ENCODE measurements at places on chromosomes 13 and 19.

DNA sequence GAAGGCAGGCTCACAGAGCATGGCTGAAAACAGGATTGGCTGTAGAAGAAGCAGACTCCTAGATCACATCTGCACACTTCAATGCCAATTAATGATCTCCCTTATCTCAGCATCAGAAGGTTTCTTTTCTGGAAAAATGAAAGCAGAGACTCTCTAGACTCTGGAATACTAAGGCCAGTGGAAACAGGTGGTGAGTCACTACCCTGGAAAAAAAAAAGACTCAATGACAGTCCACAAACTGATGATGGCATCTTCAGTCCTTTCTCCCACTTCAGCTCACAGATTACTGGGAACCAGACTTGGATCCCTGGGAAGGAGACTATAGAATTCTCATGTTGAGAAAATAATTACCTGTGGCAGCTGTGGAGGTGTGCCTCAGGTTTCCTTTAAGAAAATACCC, 47.5 kb upstream of the MBNL2 start:
- DNase-seq = no peak
- H3K4me1 ChIP-seq = no peaks in the 10 kb centered on the region
- H3K36me3 ChIP-seq = no peaks in the 10 kb centered on the region
- H3K27ac ChIP-seq = no peak overlapping the region

GRCh38 chr13:102774214-102774568, 605 bp upstream of the TEX30 start:
- H3K27ac ChIP-seq = peak overlapping the region; percentile 98
- no peak for DNase-seq

- no peaks in the 10 kb centered on the region for H3K27me3 ChIP-seq
- H3K36me3 ChIP-seq = peaks cover 2% of the 10 kb centered on the region
- peaks cover 16% of the 10 kb centered on the region for H3K4me1 ChIP-seq
- H3K27ac ChIP-seq = peak overlapping the region; percentile 35
- no peak overlapping the region for H3K4me3 ChIP-seq
Measured at GRCh38 chr19:7434391-7434790, 54.4 kb downstream of the PEX11G start.

- no peak for DNase-seq
- peaks cover 17% of the 10 kb centered on the region for H3K36me3 ChIP-seq
- H3K27me3 ChIP-seq = no peaks in the 10 kb centered on the region
- H3K4me3 ChIP-seq = no peak overlapping the region
- peaks cover 17% of the 10 kb centered on the region for H3K4me1 ChIP-seq
- no peak overlapping the region for H3K27ac ChIP-seq
Measured at GRCh38 chr19:8238251-8238650, 29.1 kb downstream of the CERS4 start.

GRCh38 chr13:49020940-49021553, 45.3 kb downstream of the FNDC3A start:
- H3K27ac ChIP-seq = peak overlapping the region; percentile 75
- no peaks in the 10 kb centered on the region for H3K27me3 ChIP-seq
- H3K4me3 ChIP-seq = no peak overlapping the region
- DNase-seq = no peak
- H3K36me3 ChIP-seq = peaks cover 35% of the 10 kb centered on the region

GRCh38 chr13:25286308-25286968, 850 bp downstream of the MTMR6 start:
- peak overlapping the region; percentile 95 for H3K27ac ChIP-seq
- H3K36me3 ChIP-seq = peaks cover 5% of the 10 kb centered on the region
- H3K4me1 ChIP-seq = peaks cover 48% of the 10 kb centered on the region
- DNase-seq = peak; percentile 36
- peak overlapping the region; percentile 93 for H3K4me3 ChIP-seq
- peaks cover 16% of the 10 kb centered on the region for H3K27me3 ChIP-seq

DNA sequence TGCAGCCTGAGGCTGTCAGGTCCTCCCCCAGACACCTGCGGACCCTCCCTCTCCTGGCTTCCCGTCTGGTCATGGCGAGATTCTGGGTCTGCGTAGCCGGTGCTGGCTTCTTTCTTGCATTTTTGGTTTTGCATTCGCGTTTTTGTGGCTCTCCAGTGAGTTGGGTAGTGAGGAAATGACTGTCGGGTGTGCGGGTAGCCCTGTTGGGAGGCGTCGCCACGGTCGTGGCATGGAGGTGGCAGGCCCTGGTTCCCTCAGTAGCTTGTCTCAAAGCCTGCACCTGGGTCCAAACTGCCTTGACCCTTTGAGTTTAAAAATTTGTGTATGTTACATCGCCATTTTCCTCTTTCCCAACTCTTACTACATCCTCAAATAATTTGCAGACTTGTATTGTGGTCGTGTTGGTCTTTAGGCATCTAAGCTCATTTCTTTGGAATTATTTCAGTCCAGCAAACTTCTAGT, 344 bp downstream of the NHLRC3 start:
- H3K36me3 ChIP-seq = peaks cover 24% of the 10 kb centered on the region
- peak overlapping the region; percentile 98 for H3K27ac ChIP-seq
- H3K4me1 ChIP-seq = peaks cover 52% of the 10 kb centered on the region
- DNase-seq = peak; percentile 60
- peak overlapping the region; percentile 91 for H3K4me3 ChIP-seq
- no peaks in the 10 kb centered on the region for H3K27me3 ChIP-seq

DNA sequence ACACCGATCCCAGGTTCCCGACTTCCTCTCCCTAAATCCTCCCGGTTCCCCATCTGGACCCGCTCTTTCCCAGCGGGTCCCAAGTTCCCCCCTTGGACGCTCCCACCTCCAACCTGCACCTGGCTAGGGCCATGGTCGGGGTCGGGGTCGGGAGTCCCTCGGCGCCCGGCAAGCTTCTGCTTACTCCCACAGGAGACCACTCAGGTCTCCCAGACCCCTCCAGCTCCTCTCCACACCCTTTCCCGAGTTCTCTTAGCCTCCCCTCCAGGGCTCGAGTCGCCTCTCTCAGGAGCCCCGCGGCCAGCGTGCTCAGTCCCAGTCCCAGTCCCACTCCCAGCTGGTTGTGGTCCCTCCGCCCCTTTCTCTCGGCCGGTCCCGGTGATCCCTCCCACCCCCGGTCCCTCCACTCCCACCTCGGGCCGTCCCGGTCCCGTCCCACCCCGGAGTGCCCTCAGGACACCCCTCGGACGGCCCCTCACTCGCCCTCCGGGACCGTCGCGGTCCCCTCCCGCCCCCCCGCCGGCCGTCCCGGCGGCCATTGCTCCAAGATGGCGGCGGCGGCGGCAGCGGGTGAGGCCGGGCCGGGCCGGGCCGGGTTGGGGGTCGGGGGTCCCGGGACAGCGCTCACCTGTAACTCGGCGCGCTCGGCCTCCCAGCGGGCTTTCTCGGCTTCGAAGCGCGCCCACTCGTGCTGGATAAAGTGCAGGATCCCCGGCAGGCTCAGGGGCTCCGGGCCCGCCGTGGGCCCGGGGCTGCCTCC, at the start of gene FKRP:
TSS of gene FKRP (plus strand) at position 537 of the 760 bp plus-strand sequence. CDS start 9,394 bp downstream, outside the sequence.
- peak; percentile 46 for DNase-seq
- H3K27ac ChIP-seq = peak within 1 kb of the TSS; percentile 88
- H3K36me3 ChIP-seq = peaks cover 16% of the 10 kb centered on the region
- peak within 1 kb of the TSS; percentile 93 for H3K4me3 ChIP-seq
- no peaks in the 10 kb centered on the region for H3K27me3 ChIP-seq
- peaks cover 48% of the 10 kb centered on the region for H3K4me1 ChIP-seq

DNA sequence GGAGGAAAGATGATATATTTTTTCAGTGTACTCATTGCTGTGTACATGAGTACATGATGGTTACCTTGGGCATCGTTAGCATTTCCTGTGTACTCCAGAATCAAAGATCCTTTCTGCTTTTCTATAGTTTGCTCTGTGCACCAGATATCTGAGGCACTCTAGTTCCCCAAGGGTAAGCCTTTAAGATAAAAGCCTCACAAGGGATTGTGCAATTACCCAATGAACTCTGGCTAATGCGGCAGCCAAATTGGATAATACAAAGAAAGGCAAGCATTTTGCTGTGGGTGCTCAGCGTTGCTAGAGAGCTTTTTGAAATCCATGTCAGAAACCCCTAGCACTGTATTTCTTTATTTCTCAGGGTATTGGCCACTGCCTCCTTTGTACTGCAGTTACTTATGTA, 2.9 kb downstream of the CYSLTR2 start:
- H3K27ac ChIP-seq = no peak overlapping the region
- peaks cover 51% of the 10 kb centered on the region for H3K4me1 ChIP-seq
- H3K27me3 ChIP-seq = no peaks in the 10 kb centered on the region
- H3K36me3 ChIP-seq = no peaks in the 10 kb centered on the region
- DNase-seq = no peak

GRCh38 chr13:37884674-37885073, 15.1 kb upstream of the TRPC4 start:
- H3K36me3 ChIP-seq = no peaks in the 10 kb centered on the region
- H3K4me1 ChIP-seq = no peaks in the 10 kb centered on the region
- H3K27me3 ChIP-seq = no peaks in the 10 kb centered on the region
- no peak for DNase-seq
- H3K4me3 ChIP-seq = no peak overlapping the region

GRCh38 chr13:101935828-101936227, 466.0 kb downstream of the FGF14 start:
- H3K4me3 ChIP-seq = no peak overlapping the region
- H3K27ac ChIP-seq = no peak overlapping the region
- H3K36me3 ChIP-seq = no peaks in the 10 kb centered on the region
- DNase-seq = no peak

DNA sequence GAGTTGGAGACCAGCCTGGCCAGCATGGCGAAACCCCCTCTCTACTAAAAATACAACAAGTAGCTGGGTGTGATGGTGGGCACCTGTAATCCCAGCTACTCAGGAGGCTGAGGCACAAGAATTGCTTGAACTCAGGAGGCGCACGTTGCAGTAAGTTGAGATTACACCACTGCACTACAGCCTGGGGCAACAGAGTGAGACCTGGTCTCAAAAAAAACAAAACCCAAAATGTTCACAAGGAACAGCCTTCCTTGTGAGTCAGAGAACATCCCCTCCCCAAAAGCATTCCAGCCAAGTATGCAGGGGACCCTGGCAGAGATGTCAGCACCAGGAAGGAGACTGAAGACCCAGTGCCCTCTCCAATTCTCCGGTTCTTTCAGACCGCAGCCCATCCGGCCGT, 314.9 kb upstream of the TSHZ3 start:
- H3K27ac ChIP-seq = no peak overlapping the region
- DNase-seq = no peak
- H3K4me3 ChIP-seq = no peak overlapping the region
- no peaks in the 10 kb centered on the region for H3K36me3 ChIP-seq

- H3K4me3 ChIP-seq = no peak overlapping the region
- H3K4me1 ChIP-seq = no peaks in the 10 kb centered on the region
- DNase-seq = no peak
- no peaks in the 10 kb centered on the region for H3K36me3 ChIP-seq
- no peak overlapping the region for H3K27ac ChIP-seq
Measured at GRCh38 chr19:54670576-54671357, 8.0 kb downstream of the LILRB4 start.

DNA sequence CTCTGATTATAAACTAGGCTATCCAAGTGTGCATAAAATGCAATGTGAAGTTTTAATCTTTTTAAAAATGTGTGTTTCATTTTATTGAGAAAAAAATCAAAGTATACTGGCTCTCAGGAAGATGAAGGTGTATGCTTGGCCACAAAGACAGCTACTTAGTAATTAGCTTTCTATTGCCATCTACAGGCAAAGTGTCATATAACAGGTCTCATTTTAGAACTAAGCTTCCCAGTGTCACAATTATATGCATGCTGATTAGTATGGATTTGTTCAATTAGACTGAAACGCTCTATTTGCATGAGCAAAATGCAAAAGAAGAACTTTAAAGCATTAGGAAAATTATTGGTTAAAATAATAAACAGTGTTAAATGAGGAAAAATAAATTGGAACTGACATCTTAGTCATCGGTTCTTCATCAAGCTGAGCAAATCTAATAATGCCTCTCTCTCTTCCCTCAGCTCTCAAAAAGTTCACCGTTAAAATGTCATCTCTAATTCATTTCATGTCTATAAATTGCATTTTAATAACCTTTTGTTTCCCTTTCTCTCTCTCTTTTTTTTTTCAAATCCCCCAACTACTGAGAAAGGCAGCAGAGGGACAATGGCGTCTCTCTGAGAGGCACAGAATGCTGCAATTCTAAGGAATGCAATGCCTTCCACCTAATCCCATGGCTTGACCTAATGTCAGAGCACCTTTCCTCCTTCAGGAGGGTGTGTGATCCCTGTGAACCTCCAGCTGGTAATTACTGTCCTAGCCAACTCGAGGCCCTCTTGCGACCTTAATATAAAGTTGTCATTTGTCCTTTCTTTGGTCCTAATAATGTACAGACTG, 313.1 kb upstream of the MAB21L1 start:
- no peak overlapping the region for H3K4me3 ChIP-seq
- H3K27me3 ChIP-seq = peaks cover 5% of the 10 kb centered on the region
- H3K36me3 ChIP-seq = no peaks in the 10 kb centered on the region
- DNase-seq = no peak

DNA sequence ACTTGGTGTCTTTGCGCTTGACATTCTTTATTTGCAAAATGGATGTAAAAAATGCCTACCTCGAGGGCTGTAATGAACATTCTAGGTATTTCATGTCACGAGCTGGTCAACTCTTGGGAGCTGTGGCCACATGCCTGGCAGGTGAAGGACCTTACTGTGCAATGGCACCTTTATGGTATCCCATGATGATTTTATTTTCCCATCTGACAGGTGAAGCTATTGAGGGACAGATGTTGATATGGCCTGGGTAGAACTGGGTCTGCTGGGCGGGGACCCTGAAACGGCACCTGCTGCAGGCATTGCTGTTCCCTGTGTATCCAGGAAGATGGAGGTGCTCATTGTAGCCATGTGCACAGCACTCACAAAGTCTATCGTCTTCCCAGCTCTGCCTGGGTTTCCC, 332.2 kb downstream of the TEX29 start:
- no peak overlapping the region for H3K27ac ChIP-seq
- H3K27me3 ChIP-seq = peaks cover 16% of the 10 kb centered on the region
- DNase-seq = no peak
- no peaks in the 10 kb centered on the region for H3K4me1 ChIP-seq
- H3K4me3 ChIP-seq = no peak overlapping the region

- no peaks in the 10 kb centered on the region for H3K36me3 ChIP-seq
- no peak for DNase-seq
- H3K4me1 ChIP-seq = no peaks in the 10 kb centered on the region
- H3K27me3 ChIP-seq = peaks cover 13% of the 10 kb centered on the region
- H3K4me3 ChIP-seq = no peak overlapping the region
Measured at GRCh38 chr19:33324628-33325027, 22.3 kb upstream of the CEBPA start.

- H3K27ac ChIP-seq = peak overlapping the region; percentile 85
- H3K4me1 ChIP-seq = peaks cover 40% of the 10 kb centered on the region
- peak overlapping the region; percentile 81 for H3K4me3 ChIP-seq
- DNase-seq = peak; percentile 16
- H3K36me3 ChIP-seq = peaks cover 9% of the 10 kb centered on the region
- no peaks in the 10 kb centered on the region for H3K27me3 ChIP-seq
Measured at GRCh38 chr19:17406887-17407196, 1.4 kb upstream of the BST2 start.

- no peak overlapping the region for H3K4me3 ChIP-seq
Measured at GRCh38 chr19:52685811-52686210, 47.7 kb upstream of the ZNF83 start.

DNA sequence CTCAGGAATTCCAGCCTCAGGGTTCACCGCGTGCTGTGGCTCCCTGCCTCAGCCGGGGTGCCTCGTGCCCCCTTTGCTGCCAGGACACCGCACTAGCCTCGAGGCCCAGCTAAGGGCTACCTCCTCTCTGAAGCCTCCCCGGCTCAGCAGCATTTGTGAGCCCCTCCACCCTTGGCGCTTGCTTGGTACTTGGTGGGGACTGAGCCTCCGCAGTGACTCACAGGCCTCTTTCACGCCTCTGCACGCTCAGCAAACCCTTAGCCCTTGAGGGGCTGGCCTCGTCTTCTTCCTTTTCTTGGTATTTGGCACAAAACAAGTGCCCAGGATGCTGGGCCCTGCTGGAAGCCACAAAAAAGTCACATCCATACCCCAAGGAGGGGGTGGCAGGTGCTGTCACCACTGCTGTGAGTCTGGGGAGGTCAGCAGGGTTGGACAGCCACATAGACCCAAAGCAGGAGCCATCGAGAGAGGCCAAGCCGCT, 85.4 kb upstream of the TM9SF2 start:
- DNase-seq = peak; percentile 63
- H3K27me3 ChIP-seq = no peaks in the 10 kb centered on the region
- H3K4me1 ChIP-seq = peaks cover 32% of the 10 kb centered on the region
